Activated CD8-positive, alpha-beta memory T cell treated with anti-CD3 and anti-CD28 coated beads for 1 hour (primary cell): ENCODE measurements at places on chromosomes 3 and 15.

GRCh38 chr15:41669701-41670100 is 9.5 kb downstream of the MGA start:
- no peak for DNase-seq

- no peak for DNase-seq
Observed at GRCh38 chr15:55197362-55197705, 593 bp upstream of the RSL24D1 start.

DNA sequence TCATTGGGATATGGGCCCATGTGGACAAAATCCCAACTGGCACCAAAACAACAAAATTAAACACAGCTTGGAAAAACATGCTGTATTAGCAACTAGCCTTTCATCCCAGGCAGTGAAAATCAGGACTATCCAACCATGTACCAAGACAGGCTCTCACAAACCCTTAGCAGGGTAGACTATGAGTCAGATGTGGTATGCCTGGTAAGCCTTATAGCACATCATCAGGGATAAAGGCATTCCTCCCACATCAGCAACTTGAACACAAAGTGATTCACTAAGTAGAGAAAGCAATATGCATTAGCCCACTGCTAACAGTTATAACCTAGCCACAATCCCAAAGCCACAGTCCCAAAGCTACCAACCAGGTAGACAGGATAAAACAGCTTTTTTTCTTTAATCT is 8.0 kb downstream of the CEP152 start:
- no peak for DNase-seq

DNA sequence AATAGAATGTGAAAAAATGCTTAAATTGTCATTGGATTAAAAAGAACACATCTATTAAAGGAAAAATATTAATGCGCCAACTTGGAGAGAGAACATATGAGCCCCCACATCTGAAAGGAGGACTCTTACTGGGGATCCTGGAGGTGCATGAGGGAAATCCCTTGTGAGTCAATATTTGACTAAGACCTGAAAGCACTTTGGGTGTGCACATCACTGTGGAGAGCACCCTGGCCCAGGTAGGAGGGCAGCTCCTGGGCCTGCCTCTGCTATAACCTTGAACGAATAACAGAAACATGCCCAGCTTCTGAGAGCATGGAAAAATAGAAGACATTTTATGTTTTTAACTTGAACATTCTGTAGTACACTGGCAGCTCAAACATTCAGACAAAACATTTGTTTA is 199.8 kb downstream of the GAP43 start:
- no peak for DNase-seq

DNA sequence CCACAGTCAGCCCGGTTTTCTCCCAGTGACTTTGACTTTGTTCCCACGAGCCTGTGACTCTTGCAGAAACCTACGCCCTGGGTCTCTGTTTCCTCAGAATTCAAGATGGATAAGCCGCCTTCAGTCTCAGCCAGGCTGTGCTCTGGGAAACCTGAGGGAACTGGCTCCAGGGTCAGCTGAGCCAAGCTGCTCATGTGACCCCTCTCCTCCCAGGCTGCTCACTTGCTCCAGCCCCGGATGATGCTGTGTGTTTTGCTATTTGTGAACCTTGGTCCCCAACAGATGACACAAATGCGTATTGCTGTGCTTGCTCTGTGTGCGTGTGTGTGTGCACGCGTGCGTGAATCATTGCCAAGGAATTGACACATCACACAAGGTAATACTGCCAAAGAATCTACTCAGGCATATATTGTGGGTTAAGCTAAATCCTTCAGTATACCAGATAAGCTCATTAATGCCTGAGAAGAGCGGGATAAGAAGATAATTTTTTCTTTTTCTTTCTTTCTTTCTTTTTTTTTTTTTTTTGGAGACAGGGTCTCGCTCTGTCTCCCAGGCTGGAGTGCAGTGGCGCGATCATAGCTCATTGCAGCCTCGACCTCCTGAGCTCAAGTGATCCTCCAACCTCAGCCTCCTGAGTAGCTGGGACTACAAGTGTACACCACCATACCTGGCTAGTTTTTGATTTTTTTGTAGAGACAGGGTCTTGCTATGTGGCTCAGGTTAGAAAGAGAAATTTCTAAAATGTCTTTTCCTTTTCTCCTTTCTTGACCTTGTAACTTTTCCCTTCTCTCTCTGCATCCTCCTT is 29.2 kb upstream of the UMPS start:
- no peak for DNase-seq

GRCh38 chr15:60464836-60465630 is 13.9 kb downstream of the ICE2 start:
- DNase-seq, result no peak

- DNase-seq, result no peak
Observed at GRCh38 chr3:78481050-78481449, 1286.7 kb downstream of the ROBO1 start.

DNA sequence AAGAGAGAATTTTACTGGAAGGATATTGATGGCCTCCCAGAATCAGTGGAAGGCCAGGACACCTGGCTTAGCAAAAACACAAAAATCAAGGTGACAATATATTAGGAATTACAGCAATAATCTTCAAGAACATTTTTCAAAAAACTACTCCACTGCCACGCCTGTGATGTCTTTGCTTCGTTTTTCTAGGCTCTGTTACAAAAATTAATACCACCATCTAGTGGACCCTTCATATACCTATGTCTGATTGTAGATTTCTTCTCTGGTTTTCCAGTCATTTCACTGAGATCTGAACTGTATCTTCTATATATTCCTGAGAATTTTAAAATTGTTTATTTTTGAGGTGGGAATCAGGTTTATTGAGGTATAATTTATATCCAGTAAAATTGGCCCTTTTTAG is 5.6 kb upstream of the SLC33A1 start:
- no peak for DNase-seq

DNA sequence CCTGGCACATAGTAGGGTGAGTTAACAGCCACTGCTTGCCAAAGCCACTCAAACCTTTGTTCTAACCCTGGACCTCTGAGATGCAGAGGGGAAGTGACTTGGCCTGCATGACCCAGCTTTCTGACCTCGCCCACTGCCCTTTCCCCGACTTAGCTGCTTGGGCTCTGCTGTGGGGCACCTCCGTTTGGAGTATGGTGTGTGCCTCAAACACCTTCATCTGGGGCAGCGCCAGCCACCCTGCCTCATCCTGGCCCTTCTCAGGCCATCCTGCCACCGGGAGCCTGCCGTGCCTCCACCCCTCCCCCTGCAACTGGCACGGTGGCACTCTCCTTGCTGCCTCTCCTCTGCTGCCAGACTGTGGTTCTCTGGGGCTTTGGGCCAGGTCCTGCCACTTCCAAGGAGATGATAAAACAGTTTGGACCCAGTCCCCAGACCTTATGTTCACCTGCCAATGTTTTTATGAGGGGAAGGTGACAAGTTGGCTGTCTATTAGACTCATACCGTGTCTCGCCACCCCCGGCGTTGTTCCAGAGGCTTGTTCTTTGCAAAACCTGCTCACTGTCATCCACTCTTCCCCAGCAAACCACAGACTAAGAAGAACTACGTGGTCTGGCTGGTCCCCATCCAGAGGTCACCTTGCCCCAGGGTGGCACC is 32.2 kb downstream of the SLC6A6 start:
- DNase-seq, result no peak
